ENCODE measurements at places on chromosomes 12 and 14.

GRCh38 chr14:103089386-103090335 lies 4.9 kb upstream of the EXOC3L4 start:
- no peak for DNase-seq

- peak; percentile 56 for DNase-seq
Observed at GRCh38 chr14:33564774-33565630, 385.9 kb downstream of the EGLN3 start.

DNA sequence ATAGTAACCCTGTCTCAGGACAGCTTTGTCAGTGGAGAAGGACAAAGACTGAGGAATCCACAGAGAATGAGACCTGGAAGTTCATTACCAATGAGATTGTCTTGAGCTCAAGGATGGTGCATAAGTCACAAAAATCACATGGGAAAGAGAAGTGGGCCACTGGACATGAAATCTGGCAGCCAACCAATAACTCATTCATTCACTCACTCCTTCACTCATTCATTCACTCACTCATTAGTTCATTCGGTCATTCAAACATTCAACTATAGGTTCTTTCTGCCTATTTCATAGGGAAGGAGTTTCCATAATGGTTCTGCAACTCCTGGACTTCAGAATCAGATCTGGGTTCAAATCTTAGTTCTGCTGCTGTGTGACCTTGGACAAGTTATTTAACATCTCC lies 18.2 kb upstream of the WSCD2 start:
- no peak for DNase-seq

DNA sequence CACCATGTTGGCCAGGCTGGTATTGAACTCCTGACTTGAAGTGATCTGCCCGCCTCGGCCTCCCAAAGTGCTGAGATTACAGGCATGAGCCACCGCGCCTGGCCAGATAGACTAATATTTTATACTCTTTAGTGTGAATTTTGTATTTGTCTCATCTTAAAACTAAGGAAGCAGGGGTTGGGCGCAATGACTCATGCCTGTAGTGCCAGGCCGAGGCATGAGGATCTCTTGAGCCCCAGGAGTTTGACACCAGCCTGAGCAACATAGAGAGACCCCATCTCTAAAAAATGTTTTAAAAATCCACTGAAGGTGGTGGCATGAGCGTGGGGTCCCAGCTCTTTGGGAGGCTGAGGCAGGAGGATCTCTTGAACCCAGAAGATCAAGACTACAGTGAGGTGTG lies 9.0 kb downstream of the DYNC1H1 start:
- no peak for DNase-seq

- no peak for DNase-seq
Observed at GRCh38 chr12:132056951-132057350, 87.2 kb downstream of the DDX51 start.

GRCh38 chr12:9039397-9039977 lies 50.1 kb downstream of the KLRG1 start:
- DNase-seq, result peak; percentile 89

DNA sequence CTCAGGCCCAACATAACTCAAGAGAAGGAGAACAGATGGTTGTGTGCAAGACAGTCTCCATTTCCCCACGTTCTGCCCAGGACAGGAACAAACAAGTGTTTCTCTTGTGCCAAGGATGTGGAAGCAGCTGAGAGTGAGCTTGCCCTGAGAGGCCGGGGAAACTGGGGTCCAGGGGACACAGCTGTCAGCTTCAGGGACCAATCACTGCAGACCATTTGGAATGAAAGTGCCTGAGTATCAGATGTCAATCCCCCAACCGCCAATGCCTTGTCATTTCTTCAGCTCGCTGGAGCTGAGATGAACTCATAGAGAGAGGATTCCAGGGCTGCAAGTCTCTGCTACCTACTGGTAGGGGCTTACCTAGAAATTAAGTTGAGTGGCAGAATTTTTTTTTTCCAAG lies 71.9 kb upstream of the METAP2 start:
- DNase-seq, result no peak

- peak; percentile 59 for DNase-seq
Observed at GRCh38 chr12:46430340-46430948, 57.9 kb upstream of the SLC38A2 start.

GRCh38 chr14:93430315-93431035 lies at the start of gene UNC79:
UNC79 (plus strand) TSS chr14:93430939; CDS start chr14:93431030, 91 bp downstream.
- no peak for DNase-seq

GRCh38 chr12:2336409-2336829 lies 283.6 kb downstream of the CACNA1C start:
- DNase-seq, result peak; percentile 82

DNA sequence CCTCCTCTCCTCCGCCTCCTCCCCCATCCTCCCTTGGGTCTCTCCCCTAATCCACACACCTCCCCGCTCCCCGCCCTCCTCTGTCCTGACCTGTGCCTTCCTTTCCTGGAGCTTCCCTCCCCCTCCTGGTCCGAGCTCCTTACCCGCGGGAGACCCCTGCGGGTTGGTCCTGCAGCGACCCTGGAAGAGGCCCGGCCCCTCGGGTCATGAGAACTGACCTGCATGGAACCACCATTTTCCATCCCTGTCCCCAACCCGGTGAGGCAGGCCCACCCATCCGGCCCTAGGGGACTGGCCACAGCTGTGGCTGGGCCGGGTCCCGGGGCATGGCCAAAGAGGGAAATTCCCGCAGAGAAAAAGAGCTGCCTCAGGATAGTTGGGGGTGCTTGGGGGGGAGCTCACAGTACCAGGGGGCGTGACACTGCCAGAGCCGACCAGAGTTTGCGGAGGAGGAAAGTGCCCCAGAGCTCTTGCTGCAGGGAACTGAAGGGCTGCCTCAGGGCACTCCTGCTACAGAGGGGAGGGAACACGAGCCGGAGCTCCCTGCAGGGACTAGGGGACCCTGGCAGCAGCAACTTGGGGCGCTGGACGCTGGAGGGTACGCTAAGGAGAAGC lies 613 bp downstream of the ARHGEF40 start:
- DNase-seq, result no peak

DNA sequence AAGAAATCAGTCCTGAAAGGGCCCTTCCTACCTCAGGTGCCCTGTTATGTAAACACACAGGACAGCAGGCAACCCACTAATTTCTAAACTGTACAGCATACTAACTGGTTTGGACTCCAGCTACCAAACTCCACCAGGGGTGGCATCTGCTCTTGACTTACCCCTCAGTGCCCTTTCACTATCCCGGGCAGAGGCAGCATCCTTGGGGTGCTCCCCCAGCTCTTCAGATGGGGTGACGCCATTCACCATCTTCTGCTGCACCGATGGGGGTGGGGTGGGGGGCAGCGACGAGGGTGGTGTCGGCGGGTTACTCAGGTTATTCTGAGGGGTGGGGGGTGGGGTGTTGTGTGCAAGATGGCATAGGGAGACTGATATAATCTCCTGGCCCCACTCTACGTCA lies 11.5 kb upstream of the PRKAG1 start:
- DNase-seq, result no peak
